GM19239 (cell line): ENCODE measurements at places on chromosomes 16 and 17.
A peak's percentile ranks its signal among the peaks of the same experiment; 100 is the strongest.

GRCh38 chr17:67772679-67773078 is 52.6 kb upstream of the BPTF start:
- no peak for DNase-seq

- no peak for DNase-seq
These were observed 176.0 kb downstream of the AATF start for GRCh38 chr17:37124821-37125173.

GRCh38 chr17:5225668-5226457 is 8.8 kb downstream of the SCIMP start:
- DNase-seq: no peak

- DNase-seq: no peak
These were observed 52.3 kb upstream of the RASL10B start for GRCh38 chr17:35679007-35679682.

DNA sequence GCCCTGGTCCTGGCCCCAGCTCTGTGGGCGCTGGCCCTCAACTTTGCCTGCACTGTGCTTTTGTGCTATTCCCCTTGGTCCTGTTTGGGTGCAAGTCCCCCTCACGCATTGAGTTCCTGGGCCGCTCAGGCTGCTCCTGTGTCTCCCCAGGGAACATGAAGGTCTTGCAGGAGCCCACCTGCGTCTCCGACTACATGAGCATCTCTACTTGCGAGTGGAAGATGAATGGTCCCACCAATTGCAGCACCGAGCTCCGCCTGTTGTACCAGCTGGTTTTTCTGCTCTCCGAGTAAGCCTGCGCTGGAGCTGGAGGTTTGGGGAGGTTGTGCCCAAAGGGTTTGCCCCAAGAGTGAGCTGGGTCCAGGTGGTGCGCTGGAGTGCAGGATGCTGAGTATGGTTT is 28.2 kb downstream of the IL4R start:
- no peak for DNase-seq

GRCh38 chr16:10616756-10617640 is 36.6 kb upstream of the EMP2 start:
- no peak for DNase-seq

DNA sequence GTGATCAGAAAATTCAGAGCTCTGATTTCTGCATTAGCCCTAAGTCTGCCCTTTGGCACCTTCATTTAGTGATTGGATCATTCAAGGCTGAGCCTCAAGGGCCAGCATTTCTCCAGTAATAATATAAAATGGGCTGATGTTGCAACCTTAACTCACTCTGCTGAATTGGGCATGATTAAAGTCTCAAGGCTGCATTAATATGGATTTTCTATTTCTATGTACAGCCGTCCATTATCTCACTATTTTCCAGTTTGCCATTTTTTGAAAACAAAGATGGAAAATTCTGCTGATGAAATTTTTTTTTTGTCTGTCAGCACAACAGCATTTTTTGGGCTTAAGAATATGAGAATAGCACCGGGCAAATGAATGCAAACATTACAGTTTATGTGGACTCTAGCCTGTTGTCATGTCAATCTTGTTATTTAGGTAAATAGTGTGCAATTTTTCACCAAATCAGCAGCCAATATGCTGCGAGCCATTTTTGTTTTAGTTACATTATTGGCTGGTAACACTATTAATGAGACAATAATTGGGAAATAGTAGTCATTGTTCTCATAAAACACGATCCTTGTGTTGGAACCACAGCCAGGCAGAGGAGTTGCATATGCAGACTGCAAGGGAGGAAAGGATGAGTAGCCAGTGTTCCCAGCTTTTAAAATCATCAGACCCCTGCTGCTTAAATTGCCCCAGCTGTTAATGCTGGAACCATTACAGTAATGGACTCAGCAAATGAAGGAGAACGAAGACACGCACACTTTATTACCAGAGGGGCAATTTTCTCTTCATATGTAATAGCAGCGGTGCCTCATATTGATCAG is 10.5 kb downstream of the FTO start:
- no peak for DNase-seq

DNA sequence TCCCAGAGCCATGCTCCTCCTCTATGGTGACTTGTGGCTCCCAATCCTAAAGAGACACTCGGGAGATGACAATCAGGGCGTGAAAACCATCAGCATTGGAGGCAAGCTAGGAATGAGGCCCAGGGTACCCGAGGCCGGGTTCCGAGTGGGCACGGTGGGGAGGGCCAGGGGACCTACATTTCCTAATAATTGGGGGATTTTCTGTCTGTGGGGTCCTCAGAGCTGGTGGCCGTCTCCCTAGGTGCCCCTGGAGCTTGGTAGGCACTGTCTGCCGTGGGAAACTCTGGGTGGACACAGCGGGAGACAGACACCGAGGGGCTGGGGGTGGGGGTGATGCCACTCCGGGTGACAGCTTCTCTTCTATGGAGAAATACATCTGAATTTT is 312.5 kb upstream of the TNRC6C start:
- DNase-seq: no peak

DNA sequence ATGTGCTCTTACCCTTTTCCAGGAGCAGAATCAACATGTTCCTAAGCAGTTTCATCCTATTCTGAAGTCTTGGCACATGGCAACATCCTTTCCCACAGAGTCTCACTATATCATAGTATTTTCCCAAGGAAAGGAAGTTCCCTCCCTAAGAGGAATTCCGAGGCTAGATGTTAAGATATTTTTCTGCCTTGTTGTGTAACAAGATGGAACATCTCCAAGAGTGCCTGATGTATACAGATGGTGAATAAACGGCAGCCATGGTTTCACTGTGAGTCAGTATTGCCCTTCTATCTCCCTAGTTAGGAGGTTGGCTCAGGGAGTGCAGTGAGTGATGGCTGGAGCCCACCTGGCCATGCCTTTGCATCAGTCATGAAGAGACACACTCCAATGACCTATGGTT is 48.2 kb downstream of the SPACA3 start:
- DNase-seq: no peak

GRCh38 chr16:89266521-89267134 is 49.1 kb downstream of the ZNF778 start:
- no peak for DNase-seq

GRCh38 chr16:55778757-55779156 is 54.1 kb downstream of the CES1 start:
- no peak for DNase-seq

DNA sequence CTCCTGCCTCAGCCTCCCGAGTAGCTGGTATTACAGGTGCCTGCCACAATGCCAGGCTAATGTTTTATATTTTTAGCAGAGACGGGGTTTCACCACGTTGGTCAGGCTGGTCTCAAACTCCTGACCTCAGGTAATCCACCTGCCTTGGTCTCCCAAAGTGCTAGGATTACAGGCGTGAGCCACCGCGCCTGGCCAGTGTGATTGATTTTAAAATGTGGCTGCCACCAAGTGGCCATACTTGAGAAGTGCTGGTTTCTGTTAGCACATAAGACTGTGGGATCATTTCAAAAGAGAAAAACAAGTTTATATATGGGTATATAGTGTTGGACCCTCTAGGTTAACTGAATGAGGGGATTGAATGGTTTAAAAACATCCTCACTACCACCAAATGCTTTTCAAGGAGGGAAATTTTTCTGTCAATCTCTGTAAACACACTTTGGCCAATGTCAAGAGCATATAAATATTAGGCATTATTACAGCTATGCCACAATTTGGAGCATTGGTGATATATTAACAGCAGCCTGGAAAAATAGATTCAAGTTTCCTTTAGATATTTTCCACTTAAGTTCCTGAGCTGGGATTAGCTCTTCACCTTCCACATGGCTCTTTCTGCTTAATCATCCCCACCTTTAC is 13.5 kb upstream of the DHRS13 start:
- no peak for DNase-seq

DNA sequence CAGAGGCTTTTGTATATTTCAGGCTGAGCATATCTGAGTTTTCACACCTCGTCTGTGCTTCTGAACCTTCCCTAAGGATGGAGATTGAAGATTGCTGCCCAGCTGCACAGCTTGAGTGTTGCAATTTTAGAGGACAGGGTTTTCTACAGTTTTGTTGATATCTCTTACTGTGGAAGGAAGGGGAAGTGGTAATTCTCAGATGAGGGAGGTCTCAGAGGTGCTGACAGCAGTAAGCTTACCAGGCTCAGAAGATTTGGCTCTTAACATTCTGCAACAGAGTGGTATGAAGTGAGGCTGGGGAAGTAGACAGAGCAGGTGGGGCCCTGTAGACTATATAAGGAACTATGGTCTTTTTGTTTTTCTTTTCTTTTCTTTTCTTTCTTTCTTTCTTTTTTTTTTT is 45.8 kb upstream of the ARHGAP17 start:
- no peak for DNase-seq

DNA sequence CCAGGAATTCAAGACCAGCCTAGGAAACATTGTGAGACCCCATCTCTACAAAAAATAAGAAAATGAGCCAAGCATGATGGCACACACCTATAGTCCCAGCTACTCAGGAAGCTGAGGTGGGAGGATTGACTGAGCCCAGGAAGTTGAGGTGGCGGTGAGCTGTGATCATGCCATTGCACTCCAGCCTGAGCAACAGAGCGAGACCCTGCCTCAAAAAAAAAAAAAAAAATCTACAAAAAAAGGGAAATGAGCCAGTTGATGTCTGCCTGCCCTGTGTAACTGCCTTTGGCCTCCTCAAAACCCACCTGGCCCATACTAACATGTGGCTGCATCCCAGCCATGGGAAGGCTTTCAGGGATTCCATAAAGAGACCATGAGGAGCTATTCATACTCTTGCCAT is 4.5 kb downstream of the RANBP10 start:
- DNase-seq: no peak

DNA sequence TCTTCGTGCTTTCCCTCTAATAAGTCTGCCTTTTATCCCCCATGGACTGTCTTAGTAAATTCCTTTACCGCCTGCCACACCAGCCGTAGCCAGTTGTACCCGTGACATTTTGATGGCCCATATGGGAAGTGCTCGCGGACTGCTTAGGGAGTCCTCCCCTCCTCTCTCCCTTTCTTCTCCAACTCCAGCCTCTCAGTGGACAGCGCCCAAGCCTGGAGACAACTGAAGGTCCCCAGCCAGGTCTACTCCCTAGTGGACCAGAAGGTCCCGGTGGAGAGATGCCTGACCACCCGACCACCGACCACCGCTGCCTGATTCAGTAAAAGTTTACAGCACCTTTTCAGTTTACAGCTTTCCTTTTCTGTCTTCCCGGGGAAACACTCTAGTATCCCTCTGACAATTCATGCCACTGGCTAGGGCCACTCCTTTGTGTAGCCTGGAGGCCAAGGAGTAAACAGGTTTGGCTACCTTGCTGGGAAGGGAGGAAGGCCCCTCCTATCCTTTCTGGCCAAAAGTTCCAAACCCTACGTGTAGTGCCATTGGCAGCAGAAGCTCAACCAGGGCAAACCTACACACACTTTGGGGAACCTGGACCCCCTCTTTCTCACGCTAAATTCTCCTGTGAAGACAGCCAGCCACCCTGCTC is 18.0 kb downstream of the CTRB2 start:
- no peak for DNase-seq

GRCh38 chr16:31138621-31139578 is 3.4 kb upstream of the PRSS8 start:
- DNase-seq: no peak

DNA sequence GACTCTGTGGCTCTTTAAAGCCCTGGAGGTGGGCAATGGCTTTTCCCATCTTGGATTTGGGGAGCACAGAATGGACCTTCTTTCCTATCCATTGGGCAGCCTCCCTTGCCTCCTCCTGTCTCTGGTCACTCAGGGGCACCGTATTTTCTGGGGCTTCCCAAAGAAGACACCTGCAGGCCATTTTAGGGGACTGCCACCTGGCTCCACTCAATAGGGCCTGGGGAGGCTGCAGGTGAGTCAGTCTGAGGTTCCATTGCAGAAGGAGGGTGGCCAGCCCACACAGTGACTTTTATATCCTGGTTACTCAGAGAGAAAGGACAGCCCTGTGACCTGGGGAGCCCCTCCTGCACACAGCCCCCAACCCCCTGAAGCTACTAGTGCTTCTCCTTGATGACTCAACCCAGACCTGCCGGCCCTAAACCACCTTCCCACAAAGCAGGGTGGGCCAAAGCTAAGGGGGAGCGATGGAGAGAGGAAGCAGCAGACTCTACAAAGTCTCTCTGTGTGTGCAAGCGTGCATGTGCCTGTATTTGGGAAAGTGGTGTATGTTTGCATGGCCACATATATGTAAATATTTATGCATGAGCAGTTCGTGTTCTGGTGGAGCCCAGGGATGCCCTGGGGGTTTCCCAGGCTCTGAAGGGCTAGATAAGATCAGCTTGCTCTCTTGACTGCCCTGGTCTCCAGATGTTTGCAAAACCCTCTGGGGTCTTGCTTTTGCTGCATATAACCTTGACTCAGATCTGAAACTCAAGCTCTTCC is 5.0 kb downstream of the CX3CL1 start:
- peak; percentile 46 for DNase-seq

- DNase-seq: no peak
These were observed 96.6 kb downstream of the MRM1 start for GRCh38 chr17:36697903-36698530.

- no peak for DNase-seq
These were observed 19.5 kb downstream of the TEKT5 start for GRCh38 chr16:10675216-10675615.

DNA sequence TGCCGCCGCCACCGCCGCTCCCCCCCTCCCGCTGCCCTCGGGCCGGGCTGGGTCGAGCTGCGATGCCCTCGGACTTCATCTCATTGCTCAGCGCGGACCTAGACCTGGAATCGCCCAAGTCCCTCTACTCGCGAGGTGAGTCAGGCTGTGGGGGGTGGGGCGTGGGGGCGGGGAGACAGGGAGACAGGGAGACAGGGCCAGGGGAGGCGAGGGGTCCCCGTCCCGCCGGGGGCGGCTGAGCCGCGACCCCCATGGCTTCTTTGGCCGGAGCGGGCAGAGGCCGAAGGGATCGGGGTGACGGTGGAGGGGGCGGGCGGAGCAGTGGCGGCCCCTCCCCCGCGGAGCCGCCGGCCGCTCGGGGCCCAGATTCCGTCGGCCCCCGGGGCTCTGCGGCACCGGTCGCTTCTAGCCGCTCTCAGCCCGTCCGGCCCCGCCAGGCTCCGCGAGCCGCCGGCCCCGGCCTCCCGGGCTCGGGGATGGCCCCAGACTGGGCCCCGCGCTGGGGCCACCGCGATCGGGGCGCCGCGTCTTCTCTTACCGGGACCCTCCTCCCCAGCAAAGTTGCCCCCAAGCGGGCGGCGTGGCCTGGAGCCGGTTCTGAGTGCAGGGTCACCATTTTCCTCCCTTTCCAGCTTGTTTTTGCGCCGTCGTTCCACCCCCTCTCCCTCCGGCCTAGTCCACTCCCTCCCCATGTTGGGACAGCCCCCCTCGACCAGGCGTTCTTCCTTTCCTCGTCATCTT is 644 bp downstream of the NFAT5 start:
- DNase-seq: no peak

DNA sequence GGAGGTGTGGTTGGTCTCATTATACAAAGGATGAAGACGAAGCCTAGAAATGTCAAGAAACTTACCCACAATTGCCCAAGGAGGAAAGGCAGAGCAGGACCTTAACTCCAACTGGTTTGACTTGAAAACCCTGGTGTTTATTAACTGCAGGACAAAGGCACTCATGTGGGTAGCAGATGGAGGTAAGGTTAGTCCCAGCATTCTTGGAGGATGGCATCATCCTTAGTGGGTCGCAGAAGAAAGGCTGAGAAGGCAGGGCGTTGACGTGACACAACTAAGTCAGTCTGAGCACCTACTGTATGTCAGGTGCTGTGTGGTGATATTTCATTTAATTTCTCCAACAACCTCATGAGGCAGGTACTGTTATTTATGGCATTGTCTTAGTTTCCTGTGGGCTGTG is 101.3 kb downstream of the HAPSTR1 start:
- DNase-seq: no peak

- no peak for DNase-seq
These were observed 2.8 kb downstream of the TRAF4 start for GRCh38 chr17:28746611-28747050.
